ENCODE measurements at places on chromosomes 5 and 9. TPM values are rescaled to one million over a fixed set of nuclear protein-coding genes. Genes with fewer than 3 reads are reported as not detected.

The NR2F1 gene
- total RNA-seq: 4.3 TPM

The ZNF883 gene
- 1.1 TPM for total RNA-seq

The TDRD7 gene
- total RNA-seq: 12.5 TPM

The SCGB3A2 gene
- not detected for total RNA-seq

The MYMK gene
- total RNA-seq: not detected

The TNFSF15 gene
- 0.07 TPM for total RNA-seq

The GLRA1 gene
- not detected for total RNA-seq

The FRRS1L gene
- total RNA-seq: 0.22 TPM

The HDHD3 gene
- total RNA-seq: 20.5 TPM
